ENCODE measurements at places on chromosomes 3 and 15. TPM values are rescaled to one million over a fixed set of nuclear protein-coding genes. Genes with fewer than 3 reads are reported as not detected.

MFGE8 gene
- total RNA-seq = 23.8 TPM

MST1R gene
- total RNA-seq = 2.2 TPM

TUSC7 gene
- not detected for total RNA-seq

GPX1 gene
- 363 TPM for total RNA-seq

BOC gene
- 0.86 TPM for total RNA-seq

SPSB4 gene
- total RNA-seq = under 0.01 TPM

ISL2 gene
- total RNA-seq = 0.13 TPM

ITGB5 gene
- total RNA-seq = 149 TPM

COL6A5 gene
- total RNA-seq = not detected

NPAP1 gene
- not detected for total RNA-seq

MESP1 gene
- 0.36 TPM for total RNA-seq

SIN3A gene
- 51.0 TPM for total RNA-seq

C2CD4B gene
- 21.7 TPM for total RNA-seq

DCBLD2 gene
- 76.0 TPM for total RNA-seq

CTXN2 gene
- not detected for total RNA-seq

DNAJB11 gene
- 78.8 TPM for total RNA-seq

SPG11 gene
- 66.6 TPM for total RNA-seq

PARP15 gene
- 0.57 TPM for total RNA-seq

DNAJC13 gene
- total RNA-seq = 134 TPM

FRMD5 gene
- total RNA-seq = 25.8 TPM

ZNF502 gene
- total RNA-seq = 4.8 TPM

SV2B gene
- total RNA-seq = not detected

VIPR1 gene
- 3.2 TPM for total RNA-seq

GPR87 gene
- total RNA-seq = not detected

EPB42 gene
- total RNA-seq = not detected

THRB gene
- 0.93 TPM for total RNA-seq

SLC6A1 gene
- under 0.01 TPM for total RNA-seq

C2CD4A gene
- 1.3 TPM for total RNA-seq

SLC9C1 gene
- 0.57 TPM for total RNA-seq

SUSD5 gene
- 0.93 TPM for total RNA-seq

FILIP1L gene
- 30.9 TPM for total RNA-seq

DGKG gene
- 0.13 TPM for total RNA-seq

GP9 gene
- total RNA-seq = not detected

CATSPER2 gene
- 2.1 TPM for total RNA-seq

MB21D2 gene
- 8.9 TPM for total RNA-seq
